PC-9 (cell line): ENCODE measurements at places on chromosomes 12 and 14. TPM values are rescaled to one million over a fixed set of nuclear protein-coding genes. Genes with fewer than 3 reads are reported as not detected.

DNA sequence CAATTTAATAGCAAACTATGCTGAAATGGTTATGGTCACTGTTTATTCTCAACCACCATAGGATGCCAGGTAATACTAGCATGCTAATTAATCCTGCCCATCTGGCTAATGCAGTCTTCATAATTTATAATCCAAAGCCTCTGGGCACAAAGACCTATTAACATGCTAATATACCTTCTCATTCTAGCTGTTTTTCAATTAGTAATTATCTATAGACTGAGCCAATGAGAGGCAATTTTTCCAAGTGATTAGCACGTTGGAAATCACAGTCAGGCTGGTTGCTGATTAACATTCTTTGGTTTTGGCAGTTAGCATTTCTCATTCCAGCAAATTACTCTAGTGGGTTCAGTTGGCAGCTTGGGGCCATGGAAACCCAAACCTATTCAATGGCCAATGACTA is 357.2 kb downstream of the SEC23A start:
- no peak for DNase-seq

DNA sequence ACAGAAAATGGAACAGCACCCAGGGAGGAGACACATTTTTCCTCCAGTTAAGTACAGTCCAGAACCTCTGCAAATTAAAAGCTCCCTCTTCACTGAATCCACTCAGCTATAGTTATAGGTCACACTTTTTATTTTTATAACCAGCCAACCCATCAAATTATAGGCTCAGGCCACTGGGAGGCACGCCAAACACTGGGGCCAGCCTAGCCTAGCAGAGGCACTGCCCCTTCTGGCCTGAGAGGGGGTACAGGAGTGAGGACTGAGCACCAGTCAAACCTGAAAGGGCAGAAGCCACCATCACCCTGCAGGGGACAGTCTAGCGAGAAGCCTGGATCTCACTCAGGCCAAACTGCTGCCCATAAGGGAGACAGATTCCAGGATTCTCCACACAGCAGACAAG is 19.3 kb downstream of the FMNL3 start:
- DNase-seq, result no peak

DNA sequence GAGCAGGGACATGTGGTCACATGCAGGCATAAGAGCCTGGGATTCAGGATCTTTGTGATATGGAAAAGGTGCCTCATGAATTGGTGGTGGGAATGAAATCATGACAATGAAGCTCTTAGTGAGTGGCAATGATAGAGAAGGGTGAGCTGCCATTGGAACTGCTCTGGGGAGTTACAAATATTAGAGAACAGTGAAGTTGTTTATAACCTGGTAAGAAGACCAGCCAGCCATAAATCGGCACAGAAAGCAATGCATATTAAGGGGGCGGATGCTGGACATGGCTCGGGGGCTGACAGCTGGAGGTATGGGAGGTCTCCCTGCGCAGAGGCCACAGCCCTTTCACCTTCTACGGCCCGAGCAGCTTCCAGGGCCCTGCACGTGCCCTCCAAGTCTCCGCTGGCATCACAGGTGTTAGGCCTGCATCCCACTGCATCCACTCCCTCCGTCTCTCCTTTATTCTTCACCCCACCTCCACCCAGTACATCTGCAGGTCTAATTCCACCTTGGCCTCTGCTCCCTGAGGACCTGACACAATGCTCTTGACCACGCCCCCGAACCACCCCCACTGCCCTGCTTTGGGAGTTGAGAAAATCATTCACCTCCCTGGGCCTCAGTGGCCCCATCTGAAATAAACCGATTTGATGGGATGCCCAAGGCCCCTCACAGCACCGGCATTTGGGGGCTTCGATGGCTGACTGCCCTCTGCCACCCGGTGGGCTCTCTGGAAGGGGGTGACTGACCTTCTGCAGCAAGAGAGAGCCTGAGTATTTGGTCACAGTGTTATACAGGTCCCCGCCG is 4.1 kb downstream of the CACNA2D4 start:
- no peak for DNase-seq

- DNase-seq, result no peak
Measured at GRCh38 chr12:87518481-87518880, 510.7 kb downstream of the C12orf50 start.

- no peak for DNase-seq
Measured at GRCh38 chr14:76129851-76130576, 21.7 kb upstream of the GPATCH2L start.

DNA sequence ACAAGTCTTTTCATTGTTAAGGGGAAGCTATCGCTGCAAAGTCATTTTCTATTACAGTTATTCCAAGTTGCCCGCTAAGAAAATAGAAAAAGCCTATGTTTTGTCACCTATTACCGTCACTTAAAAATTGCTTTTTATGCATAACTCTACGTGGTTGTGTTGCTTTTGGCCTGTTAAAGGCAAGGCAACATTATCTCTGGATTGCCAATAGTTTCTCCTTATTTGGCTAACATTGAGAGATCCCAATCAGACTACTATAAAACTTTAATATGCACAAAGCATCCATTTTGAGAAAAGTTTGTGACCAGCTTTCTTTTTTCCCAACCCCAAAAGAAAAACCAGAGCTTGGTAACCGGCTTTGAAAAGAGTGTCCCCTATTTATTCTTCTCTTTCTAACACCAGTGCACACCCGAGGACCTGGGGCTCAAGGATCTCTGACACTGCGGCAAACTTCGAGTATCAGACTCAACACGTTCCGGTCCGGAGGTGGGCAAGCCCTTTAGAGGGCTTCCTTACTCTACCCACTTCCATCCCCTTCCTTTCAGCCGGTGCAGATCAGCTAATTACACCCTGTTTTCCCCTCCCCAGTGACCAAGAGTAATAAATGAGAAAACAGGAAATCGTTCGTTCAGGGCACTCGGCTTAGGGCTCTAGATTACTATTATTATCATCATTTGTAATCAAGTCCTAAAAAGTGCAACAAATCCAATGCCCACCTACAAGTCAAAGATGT is 1.2 kb downstream of the PPP1R12A start:
- no peak for DNase-seq

DNA sequence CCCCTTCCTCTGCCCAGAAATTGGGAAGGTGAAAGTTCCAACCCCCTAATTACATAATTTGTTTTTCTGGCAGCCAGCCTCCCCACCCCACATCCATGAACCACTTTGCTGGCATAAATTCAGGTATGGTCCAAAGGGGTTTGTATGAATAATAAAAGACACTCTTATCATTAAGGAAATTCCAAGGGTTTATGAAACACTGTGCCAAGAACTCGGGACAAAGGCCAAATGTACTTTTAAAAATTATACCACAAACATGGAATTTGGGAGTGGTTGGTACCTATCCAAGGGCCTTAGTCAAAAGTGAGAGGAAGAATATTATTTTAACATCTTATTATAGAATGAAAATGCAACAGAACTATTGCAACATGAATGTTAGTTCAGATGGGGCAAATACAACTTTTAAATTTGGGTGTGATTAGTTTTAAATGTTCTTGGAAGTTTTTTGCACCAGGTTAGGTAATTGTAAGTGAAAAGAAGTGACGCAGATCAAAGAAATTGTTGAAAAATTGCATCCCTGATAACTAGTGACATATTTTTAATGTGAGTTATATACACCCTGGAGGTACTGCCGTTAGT is 217.8 kb downstream of the TMEM117 start:
- no peak for DNase-seq

- DNase-seq, result no peak
Measured at GRCh38 chr14:73788317-73788598, 63.4 kb upstream of the PTGR2 start.

- DNase-seq, result no peak
Measured at GRCh38 chr14:76337635-76338545, 38.0 kb upstream of the ESRRB start.

GRCh38 chr12:99529966-99530365 is 117.6 kb upstream of the GARIN6 start:
- no peak for DNase-seq

Gene GALC
- 2.0 and 4.2 TPM in 2 replicates for total RNA-seq

Gene BCL11B
- not detected in 2 replicates for total RNA-seq

Gene GARIN6
- total RNA-seq, result not detected in 2 replicates

Gene GPR137C
- 1.1 and 1.2 TPM in 2 replicates for total RNA-seq

Gene GPR84
- total RNA-seq, result not detected in 2 replicates

Gene KRT83
- 0.43 TPM in 1 of 2 replicates, not detected in the other for total RNA-seq

Gene COX8C
- total RNA-seq, result not detected in 2 replicates

Gene LUM
- not detected in 2 replicates for total RNA-seq

Gene SSPN
- total RNA-seq, result 10.4 and 14.0 TPM in 2 replicates

Gene KRT72
- not detected in 2 replicates for total RNA-seq
